DMS153 (cell line): ENCODE measurements at places on chromosomes 11 and 22.

DNA sequence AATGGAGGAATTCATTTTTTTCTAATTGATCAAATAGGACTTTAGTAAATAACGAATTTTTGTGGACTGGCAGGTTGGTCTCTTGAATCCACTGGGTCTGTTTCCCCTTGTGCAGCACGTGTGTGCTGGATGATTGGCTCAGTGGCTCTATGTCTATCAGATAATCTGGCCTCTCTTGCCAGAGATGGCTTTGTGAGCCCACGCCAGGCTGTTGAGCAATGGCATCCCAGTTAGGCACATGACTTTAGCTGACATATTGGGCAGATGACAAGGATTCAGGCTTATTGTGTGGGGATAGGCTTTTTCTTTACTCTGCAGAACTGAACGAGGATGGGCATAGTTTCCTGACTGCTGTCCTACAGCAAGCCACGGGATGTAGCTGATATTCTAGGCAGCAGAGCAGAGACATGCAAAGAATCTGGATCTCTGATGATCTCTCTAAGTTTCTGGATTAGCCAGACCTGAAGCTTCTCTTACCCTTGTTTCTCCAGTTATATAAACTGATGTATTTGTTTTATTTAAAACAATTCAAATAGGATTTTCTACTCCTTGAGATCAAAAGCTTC, 144.9 kb downstream of the ARHGAP42 start:
- DNase-seq: no peak

GRCh38 chr11:117822074-117823033, 2.2 kb downstream of the FXYD2 start:
- no peak for DNase-seq

- DNase-seq: no peak
Measured at GRCh38 chr11:34650528-34650927, 29.6 kb downstream of the EHF start.

DNA sequence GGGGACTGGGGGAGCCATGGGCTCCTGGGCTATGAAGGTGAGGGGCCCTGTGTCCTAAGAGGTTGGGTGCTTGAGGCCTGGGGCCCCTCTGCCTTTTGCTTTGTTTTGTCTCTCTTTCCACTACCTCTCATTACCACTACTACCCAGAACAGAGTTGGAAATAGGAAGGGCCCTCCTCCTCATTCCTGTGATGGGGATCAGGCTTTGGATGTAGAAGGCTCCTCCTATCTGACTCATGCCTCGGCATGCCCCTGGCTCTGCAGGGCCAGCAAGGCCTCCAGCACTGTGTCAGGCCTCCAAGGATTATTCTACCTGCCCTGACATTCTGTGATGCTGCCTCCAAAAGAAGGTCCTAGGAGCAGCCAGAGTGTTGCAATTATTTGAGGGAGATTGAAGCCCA, 766 bp downstream of the IZUMO1R start:
- DNase-seq: no peak

DNA sequence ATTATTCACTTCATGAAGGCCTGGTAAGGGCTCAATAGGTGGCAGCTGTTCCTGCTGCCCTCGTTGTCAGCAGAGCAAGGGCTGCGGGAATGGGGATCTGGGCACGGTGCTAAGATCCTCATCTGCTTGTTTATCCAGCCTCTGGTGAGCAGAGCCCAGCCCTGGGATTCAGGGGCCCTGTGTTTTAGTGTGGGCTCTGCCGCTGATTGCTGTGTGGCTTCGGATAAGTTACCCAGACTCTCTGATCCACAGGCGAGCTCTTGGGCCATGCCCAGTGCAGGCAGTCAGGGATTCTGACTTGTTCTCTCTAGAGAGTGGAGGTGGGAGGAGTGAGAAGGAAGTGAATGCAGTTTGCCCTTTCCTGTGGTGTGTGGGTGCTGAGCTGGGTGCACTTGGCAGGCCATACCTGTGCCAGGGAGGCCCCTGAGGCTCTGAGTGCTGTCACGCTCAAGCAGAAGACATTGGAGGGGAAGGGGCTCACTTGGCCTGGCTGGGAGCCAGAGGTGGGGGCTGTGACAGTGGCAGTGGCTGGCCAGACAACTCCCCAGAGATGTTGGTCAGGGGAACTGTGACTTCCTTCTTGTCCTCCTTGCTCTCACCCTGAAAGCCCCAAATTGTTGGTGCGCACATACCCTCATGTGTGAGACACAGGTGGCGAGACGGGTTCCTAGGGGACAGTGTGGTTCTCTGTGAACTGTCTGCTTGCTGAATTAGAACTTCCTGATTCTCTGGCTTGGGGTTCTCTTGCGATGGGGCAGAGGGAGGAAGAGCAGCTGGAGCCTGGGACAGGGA, 43.7 kb downstream of the CD82 start:
- peak; percentile 72 for DNase-seq

DNA sequence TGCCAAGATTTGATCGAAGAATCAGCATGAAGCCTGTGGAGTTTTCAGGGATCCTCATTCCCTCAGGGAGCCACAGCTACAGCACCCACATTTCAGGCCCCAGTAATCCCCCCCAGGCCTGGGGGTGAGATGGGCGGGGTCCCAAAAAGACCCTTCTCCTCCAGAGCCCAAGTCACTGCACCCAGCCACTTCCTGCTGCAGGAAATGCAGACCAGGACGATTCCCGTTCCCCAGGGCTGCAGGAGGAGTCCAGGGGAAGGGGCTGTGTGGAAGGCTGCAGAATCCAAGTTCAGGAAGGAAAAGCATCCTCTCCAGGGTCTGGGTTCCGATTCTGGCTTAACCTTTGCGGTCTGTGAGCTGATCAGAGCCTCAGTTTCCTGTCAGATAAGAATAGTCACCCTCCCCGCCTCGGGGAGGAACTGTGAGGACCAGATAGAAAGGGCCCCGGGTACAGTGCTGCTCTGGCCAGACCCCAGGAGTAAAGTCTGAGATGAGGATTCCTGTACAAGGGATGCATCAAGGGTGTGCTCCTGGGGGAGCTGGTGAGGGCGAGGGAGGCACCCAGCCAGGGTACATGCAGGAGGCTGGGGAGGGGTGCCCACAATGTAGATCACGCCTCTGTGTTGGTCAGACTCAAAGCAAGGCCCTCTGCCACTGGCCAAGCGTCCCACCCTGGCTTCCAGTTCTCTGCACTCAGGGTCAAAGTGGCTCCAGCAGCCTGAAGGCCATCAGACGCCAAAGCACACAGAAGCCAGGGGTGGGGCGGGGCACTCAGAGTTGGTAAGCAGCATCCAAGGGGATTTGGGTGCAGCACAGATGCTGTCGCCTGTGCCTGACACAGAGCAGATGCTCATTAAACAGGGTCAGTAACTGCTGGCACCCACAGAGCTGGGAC, 30.1 kb upstream of the TP53I11 start:
- no peak for DNase-seq
